ENCODE measurements at places on chromosomes 1 and 21.
A peak's percentile ranks its signal among the peaks of the same experiment; 100 is the strongest.

GRCh38 chr1:120176092-120176855, at the start of gene SEC22B:
SEC22B (minus strand) TSS chr1:120176520; CDS start chr1:120176381, 139 bp downstream.
- DNase-seq: peak; percentile 93

DNA sequence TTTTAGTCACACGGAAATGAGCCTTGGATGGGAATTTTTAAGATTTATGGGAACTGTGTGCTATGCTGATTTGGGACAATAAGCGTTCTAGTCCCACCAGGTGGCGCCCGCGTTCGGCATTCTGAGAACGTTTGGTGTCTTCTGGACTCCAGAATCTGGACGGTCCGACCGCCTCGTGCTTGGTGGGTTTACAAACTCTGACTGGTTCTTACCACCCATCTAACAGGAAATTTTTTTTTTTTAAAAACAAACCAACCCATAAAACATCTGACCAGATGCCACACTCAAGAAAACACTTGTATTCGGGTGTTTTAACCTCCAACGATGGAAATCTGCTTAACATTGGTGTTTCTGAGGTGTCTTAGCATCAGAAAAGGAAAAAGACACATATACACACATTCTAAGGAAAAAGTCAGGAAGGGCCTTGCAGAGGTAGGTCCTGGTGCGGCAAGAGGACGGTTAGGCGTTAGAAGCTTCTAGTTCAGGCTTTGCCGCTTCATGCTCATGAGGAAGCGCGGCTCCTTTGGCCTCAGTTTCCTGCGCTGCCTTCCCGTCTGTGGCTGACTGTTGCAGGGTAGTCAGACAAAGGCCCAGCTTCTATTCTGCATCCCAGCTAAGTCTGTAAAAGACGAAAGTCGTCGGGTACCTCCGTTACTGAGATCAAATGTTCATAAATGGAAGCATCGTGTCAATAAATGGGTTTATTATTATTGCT, 814 bp upstream of the DYRK3 start:
- peak; percentile 86 for DNase-seq

- DNase-seq: no peak
Measured at GRCh38 chr1:66556161-66556611, 22.2 kb downstream of the SGIP1 start.

DNA sequence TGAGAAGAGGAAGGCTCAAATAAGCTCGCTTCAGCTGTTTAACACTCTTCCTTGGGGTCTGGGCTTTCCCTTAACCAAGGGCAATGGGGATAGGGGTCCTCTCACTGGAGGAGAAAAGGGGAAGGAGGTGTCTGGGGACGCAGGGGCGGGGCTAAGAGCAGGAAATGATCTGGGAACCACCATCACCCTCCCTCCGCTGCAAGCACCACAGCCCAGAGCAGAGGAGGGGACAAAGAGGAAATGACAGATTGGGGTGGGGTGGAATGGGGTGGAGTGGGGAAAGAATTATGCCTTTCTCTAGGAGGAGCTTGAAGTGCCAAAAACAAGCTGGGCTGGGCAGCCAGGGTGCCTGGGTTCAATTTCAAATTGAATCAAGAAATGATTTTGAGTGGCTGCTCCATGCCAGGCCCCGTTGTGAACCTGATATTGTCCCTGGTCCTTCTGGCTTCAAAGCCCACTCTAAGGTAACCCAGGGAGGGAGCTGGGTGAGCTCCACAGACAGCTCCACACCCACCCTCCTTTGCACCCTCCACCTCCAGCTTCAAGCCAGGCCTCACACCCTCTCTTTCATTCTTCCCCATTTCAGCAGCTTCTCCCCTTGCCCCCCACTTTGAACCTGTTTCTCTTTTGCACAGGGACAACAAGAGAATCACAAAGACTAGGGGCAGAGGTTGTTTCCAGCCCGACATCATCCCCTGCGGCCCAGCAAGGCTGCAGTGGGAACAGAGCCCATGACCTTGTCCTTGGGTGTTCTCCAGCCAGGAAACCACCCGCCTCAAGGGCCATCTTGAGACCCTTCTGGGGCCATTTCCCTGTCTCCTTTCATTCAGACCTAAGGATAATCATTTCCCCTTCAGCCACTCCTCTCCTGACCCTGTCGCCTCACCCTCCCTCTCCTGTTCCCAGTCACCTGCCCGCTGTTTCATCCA, 1.1 kb downstream of the ARHGAP30 start:
- DNase-seq: no peak

DNA sequence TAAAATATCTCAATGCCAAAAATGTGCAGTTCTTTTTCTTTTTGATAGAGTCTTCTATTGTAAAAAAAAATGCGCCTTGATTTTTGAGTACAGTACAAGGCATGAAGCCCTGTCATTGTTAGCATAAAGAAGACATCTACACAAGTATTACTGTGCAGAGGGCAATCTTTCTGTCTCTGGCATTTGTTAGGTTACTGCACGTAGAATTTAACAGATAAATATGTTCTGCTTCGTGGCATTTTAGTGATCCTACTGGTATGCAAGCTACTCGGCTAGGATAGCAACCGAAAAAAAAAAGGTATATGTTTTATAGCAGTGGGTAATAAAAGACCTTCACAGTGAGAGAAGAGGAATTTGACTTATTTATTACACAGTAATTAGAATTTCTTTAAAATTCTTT, 492.9 kb upstream of the ADGRL2 start:
- DNase-seq: no peak

GRCh38 chr21:37579356-37579755, 212.8 kb downstream of the DYRK1A start:
- DNase-seq: no peak

GRCh38 chr1:71049951-71050598, 2.5 kb upstream of the PTGER3 start:
- DNase-seq: peak; percentile 70

GRCh38 chr1:170765279-170765678, 101.3 kb downstream of the PRRX1 start:
- DNase-seq: no peak

DNA sequence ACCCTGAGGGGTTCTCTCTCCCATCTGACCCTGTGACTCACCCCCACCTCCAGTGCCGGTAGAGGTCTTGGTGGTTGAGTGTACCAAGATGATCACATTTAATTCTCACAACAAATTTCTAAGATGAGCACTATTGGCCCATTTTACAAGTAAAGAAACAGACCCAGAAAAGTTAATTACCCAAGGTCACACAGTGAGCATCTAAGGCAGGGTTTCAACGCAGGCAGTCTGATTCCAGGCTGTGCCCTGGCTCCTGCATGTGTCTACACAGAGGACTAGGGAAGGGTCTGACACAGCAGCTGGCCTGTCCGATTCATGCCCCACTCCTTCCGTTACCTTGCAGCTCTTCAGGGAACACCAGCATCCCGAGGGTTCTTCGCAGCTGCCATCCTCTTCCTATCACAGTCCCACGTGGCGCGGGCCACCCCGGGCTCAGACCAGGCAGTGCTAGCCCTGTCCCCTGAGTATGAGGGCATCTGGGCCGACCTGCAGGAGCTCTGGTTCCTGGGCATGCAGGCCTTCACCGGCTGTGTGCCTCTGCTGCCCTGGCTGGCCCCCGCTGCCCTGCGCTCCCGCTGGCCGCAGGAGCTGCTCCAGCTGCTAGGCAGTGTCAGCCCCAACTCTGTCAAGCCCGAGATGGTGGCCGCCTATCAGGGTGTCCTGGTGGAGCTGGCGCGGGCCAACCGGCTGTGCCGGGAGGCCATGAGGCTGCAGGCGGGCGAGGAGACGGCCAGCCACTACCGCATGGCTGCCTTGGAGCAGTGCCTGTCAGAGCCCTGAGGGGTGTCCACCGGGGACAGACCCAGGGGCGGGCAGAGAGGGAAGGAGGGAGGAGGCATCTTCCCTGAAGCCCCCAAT, 7.5 kb downstream of the NCDN start:
- no peak for DNase-seq

DNA sequence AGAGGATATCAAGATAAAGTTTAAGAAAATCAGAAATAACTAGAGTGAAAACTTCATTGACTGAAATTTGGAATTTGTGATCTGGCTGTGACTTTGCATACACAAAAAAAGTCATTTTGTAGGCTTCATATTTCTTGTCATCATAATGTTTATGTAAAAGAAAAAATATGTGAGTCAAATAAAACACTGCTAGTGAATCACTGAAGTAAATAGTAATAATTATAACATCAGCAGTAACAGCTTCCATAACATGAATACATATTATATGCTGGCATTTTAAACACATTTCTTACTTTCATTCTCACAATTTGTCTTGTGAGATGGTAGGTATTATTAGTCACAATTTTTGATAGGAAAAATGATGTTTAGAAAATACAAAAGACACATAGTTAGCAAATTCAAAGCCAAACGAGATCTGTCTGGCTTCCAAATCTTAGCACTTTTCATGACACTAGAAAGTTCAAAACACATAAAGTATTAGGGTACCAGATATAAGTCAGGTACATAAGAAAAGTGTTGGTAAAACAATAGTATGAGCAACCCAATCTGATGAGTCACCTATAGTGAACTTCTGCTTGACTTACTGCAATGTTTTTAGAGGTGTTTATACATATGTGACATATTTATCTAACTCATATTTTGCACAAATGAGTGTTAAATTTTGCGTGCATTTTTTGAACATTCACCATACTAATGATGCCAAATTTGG, 241.0 kb upstream of the SNX7 start:
- DNase-seq: no peak

- no peak for DNase-seq
Measured at GRCh38 chr1:110436635-110437034, 14.3 kb upstream of the PROK1 start.

DNA sequence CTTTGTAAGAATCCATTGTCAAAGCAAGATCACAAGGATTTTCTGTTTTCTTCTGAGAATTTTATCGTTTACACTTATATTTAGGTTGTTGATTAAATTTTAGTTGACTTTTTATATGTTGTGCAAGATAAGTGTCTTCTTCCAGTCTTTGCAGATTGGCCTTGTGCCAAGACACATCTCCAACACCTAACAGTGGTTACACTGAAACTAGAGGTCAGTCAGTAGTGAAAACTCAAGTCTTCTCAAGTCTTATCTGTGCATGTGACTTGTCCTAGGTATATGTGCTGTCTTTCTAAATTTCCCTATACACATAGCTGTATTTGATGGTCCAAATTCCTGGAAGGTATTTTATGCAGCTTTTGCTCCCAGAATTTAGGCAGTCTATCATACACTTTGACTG, 1183.2 kb upstream of the B3GALT2 start:
- no peak for DNase-seq

DNA sequence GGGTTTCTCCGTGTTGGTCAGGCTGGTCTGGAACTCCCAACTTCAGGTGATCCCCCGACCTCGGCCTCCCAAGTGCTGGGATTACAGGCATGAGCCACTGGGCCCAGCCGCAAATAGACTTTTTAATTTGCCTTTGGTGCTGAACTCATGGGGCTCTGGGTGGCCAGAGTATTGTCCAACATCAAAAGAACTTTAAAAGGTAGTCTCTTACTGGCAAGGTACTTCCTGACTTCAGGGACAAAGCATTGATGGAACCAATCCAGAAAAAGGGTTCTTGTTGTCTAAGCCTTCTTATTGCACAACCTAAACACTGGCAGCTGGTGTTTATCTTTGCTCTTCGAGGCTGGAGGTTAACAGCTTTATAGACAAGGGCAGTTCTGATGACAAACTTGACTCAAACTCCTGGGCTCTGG, 3.8 kb upstream of the KTI12 start:
- DNase-seq: no peak

DNA sequence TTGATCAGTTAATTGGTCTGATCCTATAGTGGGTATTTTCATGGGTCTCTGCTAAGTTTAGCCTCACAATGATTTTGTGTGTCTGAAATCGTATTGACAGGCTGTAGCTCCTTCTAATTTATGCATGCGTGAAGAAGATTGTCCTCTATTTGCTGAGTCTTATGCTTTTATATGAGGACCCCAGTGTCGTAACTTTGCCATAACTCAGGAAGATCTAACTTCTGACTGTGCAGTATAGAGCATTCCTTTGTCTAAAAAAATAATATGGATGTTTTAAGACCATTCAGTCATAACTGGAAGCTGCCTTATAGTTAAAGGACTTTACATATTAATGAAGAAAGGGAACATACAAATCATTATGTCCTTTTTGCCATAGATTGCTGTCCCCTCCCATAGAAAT, 73.3 kb downstream of the CAMTA1 start:
- no peak for DNase-seq
